Thyroid gland (tissue), 4 donors: ENCODE measurements at places on chromosomes 6 and 20. TPM values are rescaled to one million over a fixed set of nuclear protein-coding genes. Genes with fewer than 3 reads are reported as not detected.

DNA sequence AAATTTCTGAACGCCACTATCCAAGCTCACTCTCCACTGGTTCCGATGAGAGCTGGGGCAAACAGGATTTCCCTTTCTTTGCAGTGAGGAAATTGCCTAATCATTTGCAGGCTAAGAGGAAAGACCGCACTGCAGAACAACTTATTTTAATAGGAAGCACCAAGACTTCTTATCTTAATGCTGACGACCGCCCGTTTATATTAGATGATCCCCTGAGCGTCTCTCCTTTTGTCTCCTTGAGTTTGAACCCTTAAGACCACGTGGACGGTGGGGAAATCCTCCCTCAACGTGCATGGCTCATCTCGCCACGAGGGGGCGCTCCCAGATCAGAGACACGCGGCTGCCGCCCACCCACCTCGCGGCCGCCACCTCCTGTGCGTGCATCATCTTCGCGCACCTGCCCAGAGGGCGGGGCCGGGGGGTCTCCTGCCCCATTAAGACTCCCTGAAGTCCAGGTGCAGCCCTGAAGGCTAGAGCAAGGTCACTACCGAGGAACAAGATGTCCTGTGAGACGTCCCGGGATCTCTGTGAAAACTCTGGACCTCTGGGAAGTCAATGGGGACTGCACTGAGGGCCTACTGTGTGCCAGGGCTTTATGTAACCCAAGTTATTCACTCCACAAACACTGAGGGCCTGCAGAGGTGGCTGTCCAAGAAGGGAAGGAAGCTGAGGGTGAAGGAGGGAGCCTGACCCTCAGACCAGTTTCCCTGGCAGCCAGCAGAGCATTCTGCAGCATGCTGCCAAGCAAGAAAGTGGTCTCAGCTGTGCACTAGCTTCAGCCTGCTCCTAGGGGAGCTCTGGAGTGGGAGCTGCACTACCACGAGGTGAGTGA lies 28.1 kb downstream of the PDYN start:
- no peaks in the 10 kb centered on the region for H3K4me1 ChIP-seq
- H3K27me3 ChIP-seq = no peaks in the 10 kb centered on the region
- peak; percentile 59 for DNase-seq
- no peaks in the 10 kb centered on the region for H3K36me3 ChIP-seq

- H3K4me1 ChIP-seq = no peaks in the 10 kb centered on the region
- H3K27me3 ChIP-seq = no peaks in the 10 kb centered on the region
- peaks cover 86% of the 10 kb centered on the region for H3K36me3 ChIP-seq
- no peak overlapping the region for H3K27ac ChIP-seq
These were observed 10.1 kb upstream of the C20orf204 start for GRCh38 chr20:64025826-64026412.

DNA sequence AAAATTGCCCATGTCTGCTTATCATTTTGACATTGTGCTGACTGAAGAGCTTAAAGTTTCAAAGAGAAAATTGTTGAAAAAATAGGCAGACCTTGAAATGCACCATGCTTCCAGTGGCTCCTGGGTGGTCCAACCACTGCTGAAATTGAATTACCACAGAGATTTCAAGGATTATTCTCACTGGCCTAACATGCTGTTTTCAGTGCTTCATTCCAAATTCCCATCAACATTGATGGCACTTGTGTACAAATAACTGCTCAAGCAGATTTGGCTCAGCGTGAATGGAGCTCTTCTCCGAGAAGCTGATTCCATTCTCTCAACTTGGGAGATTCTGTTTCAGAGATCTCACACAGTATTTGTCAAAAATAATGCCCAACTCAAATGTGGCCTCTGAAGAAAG lies 75.5 kb downstream of the LAMA4 start:
- H3K36me3 ChIP-seq = no peaks in the 10 kb centered on the region
- H3K27me3 ChIP-seq = no peaks in the 10 kb centered on the region

DNA sequence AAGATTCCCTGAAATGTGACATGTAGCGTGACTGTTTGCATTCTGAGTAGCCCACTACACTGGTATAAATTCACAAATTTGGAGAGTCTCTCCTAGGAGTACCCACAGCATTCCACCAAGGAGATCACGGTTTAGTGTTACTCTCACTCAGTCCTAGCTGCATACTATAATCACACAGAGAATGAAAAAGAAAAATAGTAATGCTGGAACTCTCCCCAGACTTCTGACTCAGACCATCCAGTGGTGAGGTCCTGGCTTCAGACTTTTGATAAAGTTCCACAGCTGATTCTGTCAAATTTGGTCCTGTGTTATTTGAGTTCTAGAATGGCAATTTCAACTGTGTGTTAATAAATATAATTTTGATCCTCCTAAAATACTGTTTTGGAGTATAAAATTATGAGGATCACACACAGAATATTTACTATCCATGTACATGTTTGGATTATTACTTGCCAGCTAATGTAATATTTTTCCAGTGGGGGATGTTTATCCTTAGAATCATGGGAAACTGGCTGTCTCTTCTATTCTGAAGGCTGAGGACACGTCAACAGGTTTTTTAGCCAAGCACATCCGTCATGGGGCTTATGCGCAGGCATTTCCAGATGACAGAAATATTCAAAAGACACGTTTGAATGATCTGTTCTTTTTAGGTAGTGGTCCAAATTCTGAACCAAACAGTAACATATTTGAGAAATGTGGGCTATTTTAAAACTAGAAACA lies 5.1 kb upstream of the KIAA0408 start:
- H3K27me3 ChIP-seq = no peaks in the 10 kb centered on the region
- no peak for DNase-seq

- no peaks in the 10 kb centered on the region for H3K4me1 ChIP-seq
- H3K27me3 ChIP-seq = no peaks in the 10 kb centered on the region
- H3K4me3 ChIP-seq = no peak overlapping the region
- H3K27ac ChIP-seq = no peak overlapping the region
- no peak for DNase-seq
These were observed 204.2 kb downstream of the TBC1D7 start for GRCh38 chr6:13124131-13124530.

GRCh38 chr20:33940666-33941065 lies 53.0 kb upstream of the RALY start:
- no peaks in the 10 kb centered on the region for H3K36me3 ChIP-seq
- peak overlapping the region; percentile 68 for H3K27ac ChIP-seq
- peak; percentile 27 for DNase-seq
- H3K4me1 ChIP-seq = peaks cover 18% of the 10 kb centered on the region
- no peak overlapping the region for H3K4me3 ChIP-seq

DNA sequence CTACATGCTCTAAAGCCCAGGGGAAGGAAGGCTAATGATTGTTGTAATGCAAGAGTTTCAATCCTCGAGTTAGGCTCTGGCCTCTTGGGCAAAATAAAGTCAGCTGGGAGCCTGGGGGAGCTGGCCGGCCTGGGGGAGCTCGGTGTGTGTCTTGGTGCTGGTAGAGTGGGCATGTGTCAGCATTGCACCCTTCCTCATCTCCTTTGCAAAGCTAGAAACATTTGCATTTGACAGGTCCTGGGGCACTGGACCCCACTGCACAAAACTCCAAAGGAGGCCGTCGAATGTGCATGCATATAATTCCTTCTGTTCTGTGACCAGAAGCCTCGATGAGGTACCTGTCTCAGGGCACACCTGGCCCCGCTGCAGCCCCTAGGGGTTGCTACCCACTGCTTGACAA lies 74.6 kb upstream of the SLC22A23 start:
- H3K27ac ChIP-seq = no peak overlapping the region
- DNase-seq = no peak
- no peaks in the 10 kb centered on the region for H3K27me3 ChIP-seq
- no peak overlapping the region for H3K4me3 ChIP-seq
- no peaks in the 10 kb centered on the region for H3K36me3 ChIP-seq
- no peaks in the 10 kb centered on the region for H3K4me1 ChIP-seq

- peaks cover 6% of the 10 kb centered on the region for H3K36me3 ChIP-seq
- peaks cover 15% of the 10 kb centered on the region for H3K4me1 ChIP-seq
- no peak overlapping the region for H3K4me3 ChIP-seq
- no peaks in the 10 kb centered on the region for H3K27me3 ChIP-seq
- DNase-seq = no peak
- H3K27ac ChIP-seq = no peak overlapping the region
These were observed 3.9 kb downstream of the RAB22A start for GRCh38 chr20:58313396-58313795.

DNA sequence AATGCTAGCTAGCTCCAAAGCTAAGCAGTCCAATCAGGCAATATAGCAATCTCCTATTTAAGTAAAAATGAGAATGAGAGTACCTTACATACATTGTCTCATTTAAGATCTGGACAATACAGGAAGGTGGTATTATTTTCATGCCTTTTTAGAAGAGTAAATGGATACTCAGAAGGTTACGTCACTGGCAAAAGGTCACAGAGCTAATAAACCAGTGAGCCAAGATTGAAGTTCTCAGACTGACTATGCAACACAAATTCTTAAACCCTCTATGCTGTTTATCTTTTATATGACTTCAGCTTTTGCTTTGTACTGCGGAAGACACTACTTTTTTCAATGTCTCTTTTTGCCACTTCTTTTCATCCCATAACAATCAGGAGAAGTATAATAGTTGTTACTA lies 135.2 kb upstream of the PRL start:
- H3K4me3 ChIP-seq = no peak overlapping the region
- no peaks in the 10 kb centered on the region for H3K27me3 ChIP-seq
- DNase-seq = no peak
- no peak overlapping the region for H3K27ac ChIP-seq
- no peaks in the 10 kb centered on the region for H3K4me1 ChIP-seq

DNA sequence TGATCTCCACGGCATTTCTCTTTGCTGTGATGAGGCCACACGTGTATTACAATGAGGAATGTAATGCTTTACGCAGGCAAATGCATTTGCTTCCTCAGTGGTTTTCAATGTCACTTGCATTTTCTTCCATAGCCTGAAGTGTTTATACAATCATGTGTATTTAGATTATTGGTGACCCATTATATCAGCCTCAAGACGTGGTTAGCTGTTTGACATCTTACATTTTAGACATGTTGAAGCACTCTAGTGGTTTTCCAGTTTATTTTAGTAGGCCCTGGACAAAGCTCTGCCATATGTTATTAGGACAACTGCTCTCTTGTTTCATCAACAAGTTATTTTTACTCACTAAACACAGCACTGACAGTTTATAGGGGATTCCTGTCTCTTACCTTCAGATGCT lies 200.4 kb downstream of the UTRN start:
- H3K4me1 ChIP-seq = peaks cover 28% of the 10 kb centered on the region
- no peak for DNase-seq
- no peak overlapping the region for H3K27ac ChIP-seq
- H3K4me3 ChIP-seq = no peak overlapping the region
- H3K36me3 ChIP-seq = peaks cover 46% of the 10 kb centered on the region
- H3K27me3 ChIP-seq = no peaks in the 10 kb centered on the region

- H3K36me3 ChIP-seq = no peaks in the 10 kb centered on the region
- H3K27ac ChIP-seq = no peak overlapping the region
- no peaks in the 10 kb centered on the region for H3K4me1 ChIP-seq
These were observed 302.6 kb downstream of the TAF4 start for GRCh38 chr20:61762886-61763739.

GRCh38 chr20:57922706-57923105 lies 212.9 kb upstream of the PMEPA1 start:
- H3K27me3 ChIP-seq = no peaks in the 10 kb centered on the region
- no peaks in the 10 kb centered on the region for H3K36me3 ChIP-seq
- DNase-seq = no peak
- no peaks in the 10 kb centered on the region for H3K4me1 ChIP-seq

DNA sequence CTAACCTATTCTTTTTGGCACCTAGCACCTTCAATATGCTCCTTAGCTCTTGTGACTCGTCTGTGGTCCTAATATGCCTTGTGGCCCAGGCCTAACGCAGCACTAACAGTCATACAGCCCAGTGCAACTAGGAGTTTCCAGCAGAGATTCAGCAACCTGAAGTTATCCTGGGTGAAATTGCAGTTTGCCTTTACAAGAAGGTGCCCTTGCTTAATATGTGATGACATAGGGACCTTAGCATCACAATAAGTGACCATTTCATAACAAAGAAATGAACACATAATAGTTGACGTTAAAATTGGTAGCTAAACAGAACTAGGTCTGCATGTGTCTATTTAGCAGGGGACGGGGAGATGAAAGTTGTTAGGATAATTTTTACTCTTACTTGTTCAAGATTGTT lies 10.1 kb downstream of the FIG4 start:
- no peak overlapping the region for H3K4me3 ChIP-seq
- H3K27me3 ChIP-seq = no peaks in the 10 kb centered on the region
- H3K27ac ChIP-seq = no peak overlapping the region
- no peak for DNase-seq

DNA sequence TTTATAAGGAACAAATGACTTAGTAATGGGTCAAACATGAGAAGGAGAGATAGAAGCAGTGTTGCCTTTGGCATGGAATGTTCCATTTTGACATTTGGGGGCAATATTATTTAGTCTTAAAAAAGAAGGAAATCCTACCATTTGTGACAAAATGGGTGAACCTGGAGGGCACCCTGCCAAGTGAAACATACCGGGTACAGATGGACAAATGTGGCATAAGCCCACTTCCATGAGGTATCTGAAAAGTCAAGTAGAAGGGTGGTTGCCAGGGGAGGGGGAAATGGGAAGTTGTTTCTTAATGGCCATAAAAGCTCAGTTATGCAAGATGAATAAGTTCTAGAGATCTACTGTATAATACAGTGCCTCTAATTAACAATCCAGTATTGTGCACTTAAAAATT lies 269.3 kb downstream of the TBC1D7 start:
- H3K4me3 ChIP-seq = no peak overlapping the region
- DNase-seq = no peak
- no peaks in the 10 kb centered on the region for H3K27me3 ChIP-seq
- no peaks in the 10 kb centered on the region for H3K4me1 ChIP-seq

DNA sequence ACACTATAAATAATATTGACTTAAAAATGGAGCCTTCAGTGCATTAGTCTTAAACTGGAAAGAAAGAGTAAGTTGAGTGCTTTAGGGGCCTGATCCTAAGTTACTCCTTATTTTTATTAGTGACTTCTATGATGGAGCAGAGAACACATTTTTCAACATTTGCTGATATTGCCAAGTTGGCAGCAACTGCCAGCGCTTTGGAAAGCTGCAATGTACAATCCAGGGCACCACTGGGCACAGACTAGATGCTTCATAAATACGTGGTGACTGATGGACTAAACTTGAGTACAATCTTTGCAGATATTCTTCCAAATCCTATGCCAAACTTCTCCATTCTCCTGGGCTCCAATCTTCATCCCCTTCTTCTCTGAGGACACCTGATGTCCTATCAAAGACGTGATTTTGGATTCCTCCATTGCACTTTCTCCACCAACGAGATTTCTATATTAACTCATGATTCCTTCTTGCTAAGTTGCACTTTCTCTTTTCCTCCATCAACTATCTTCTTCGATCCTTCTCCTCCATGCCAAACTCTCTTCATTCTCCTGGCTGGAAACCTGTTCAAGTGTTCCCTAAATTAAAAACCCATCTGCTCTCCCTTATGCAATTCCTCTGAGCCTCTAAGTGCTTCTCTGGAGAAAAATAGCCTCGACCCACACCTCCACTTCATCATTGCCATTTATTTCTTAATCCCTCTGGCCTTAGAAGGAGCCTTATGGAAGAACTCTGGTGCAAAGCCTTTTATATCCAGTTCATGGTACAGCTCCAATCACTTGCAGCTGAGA lies 28.5 kb upstream of the PAK5 start:
- no peak overlapping the region for H3K27ac ChIP-seq
- DNase-seq = no peak

- peak; percentile 43 for DNase-seq
- H3K27me3 ChIP-seq = no peaks in the 10 kb centered on the region
- peaks cover 16% of the 10 kb centered on the region for H3K36me3 ChIP-seq
- H3K4me1 ChIP-seq = peaks cover 19% of the 10 kb centered on the region
These were observed 963 bp downstream of the DDRGK1 start for GRCh38 chr20:3203315-3204123.

C2 gene
- total RNA-seq = 2.5 TPM

ANKRD66 gene
- not detected for total RNA-seq

MCHR2 gene
- not detected for total RNA-seq

CCN6 gene
- total RNA-seq = not detected

UCKL1 gene
- total RNA-seq = 21.6 TPM

KIF25 gene
- not detected for total RNA-seq
